ENCODE measurements at places on chromosomes 5 and 9.

- DNase-seq = no peak
These were observed 34.1 kb upstream of the TTC23L start for GRCh38 chr5:34804913-34805312.

DNA sequence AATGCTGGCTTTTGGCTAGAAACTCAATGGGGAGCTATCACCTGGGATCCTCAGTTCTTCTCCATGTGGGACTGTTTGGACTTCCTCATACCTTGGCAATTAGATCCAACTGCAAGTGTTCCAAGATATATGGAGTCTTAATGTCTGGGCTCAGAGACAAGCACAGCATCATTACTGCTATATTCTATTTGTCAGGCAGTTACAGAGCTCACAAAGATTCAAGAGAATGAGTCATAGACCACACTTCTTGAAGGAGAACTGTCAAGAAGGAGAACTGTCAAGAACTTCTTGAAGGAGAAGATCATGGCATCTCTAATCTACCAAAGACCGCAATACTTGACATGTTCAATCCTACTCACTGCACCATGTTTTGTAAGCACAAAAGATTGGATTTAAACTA is 106.8 kb upstream of the NREP start:
- DNase-seq = no peak

DNA sequence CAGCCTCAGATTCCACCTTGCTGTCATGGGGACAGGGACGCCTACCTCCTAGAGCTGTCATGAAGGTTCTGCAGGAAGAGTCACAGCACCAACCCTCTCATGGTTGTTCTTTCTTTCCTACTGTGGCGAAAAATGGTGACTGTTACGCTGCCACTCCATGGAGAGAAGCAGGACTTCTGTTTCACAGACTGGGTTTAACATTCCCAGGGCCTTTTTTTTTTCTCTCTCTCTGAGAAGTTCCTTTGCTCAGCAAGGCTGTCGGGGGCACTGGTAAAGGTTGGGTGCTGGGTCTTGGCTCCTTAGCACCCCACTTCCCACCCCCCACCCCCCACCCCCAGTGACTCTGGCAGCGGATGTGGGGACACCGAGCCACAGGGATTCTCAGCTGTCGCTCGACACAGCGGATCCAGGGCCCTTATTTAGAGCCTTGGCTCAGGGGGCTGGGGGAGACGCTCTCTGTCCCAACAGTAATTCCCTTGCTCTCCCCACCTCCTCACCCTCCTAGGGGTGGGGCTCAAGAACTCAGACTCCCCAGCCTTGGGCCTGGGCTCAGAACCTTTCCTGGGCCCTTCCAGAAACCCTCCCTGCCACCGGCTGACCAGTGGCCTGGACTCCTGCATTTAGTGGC is 34.4 kb downstream of the DUSP1 start:
- DNase-seq = no peak

DNA sequence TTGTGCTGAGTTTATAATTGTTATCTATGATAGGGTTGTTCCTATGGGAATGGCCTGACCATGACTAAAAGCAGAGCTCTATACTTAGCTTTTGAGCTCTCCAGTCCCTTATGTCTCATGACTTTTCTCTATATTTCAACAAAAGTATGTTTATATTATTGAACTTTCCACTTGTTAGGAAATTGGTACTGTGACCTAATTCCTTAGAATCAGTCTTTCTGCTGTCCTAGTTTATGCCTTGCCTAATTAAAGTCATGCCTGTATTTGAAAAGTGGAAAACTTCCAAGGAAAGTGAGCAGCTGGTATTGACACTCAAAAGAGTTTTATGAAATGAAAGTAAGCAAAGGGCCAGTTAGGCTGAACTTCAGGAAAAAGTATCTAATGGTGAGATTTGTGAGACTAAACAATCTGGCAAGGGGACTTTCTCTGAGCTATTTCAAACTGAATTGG is 68.6 kb downstream of the XRCC4 start:
- no peak for DNase-seq

DNA sequence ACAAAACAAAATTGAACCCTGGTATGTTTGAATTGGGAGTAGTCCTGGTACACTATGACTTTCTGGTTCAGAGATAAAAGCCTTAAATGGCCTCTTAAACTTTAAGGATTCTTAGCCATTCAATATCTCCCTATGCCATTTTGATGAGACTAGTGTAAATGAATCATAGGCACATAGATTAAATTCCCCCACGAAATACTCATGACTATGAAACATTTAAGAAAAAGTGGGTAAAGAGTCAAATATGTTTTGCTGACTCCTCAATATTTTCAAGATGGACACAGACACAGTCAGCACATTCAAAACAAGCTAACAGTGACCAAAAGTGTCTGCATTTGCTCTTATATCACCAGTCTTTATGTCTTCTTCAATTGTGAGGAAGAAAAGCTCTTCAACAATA is 278.3 kb downstream of the PDE4D start:
- DNase-seq = no peak

DNA sequence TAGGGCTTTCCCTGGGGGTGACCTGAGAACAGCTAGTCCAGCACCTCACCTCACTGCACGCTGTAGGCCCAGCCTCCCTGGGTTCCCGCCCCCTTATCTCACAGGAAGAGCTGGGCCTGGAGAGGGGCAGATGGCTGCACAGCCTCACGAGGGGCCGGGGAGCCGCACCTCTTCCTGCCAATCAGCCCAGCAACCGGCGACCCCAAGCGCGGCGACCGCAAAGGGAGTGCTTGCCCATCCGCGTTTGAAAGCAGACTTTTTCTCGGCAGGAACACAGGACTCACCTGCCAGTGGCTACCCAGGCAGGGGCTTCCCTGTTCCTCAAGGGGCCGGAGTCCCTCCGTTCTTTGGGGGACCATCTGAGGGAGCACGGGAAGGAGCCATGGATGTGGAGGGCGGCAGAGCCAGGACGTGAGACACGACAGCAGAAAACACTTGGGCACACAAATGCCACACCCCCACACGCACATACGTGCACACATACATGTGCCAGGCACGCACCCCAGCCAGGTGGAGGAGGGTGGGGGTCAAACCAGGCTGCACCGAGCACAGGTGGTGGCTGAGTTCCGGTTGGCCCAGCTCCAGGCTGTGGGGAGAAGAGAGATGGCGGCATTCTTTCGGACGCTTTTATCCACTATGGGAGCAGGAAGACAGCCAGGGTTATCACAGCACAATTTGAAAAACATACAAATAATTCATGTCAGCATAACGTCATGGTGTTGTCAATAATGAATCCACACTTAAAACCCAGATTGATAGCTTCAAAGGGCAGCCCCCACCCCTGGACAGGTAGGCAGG is 11.3 kb downstream of the TMEM250 start:
- DNase-seq = no peak

- DNase-seq = no peak
These were observed 188.5 kb downstream of the CACNA1B start for GRCh38 chr9:138066049-138066448.

DNA sequence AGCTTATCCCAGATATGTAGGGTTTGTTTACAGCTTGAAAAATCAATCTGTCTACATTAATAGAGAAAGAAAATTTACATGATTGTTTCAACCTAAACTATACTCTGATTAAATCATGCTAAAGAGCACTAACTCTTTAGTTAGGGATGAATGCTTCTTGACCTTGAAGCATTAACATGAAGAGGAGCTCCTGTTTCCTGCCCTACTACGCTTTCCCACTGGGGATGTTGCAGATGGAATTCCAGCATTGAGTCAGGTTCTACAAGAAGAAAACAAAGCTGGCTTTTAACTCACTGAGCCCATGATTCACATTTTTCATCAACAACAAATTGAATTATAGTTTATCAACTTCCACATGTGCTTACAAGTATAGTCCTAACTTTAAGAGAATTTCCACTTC is 471.3 kb downstream of the TMEM232 start:
- no peak for DNase-seq

DNA sequence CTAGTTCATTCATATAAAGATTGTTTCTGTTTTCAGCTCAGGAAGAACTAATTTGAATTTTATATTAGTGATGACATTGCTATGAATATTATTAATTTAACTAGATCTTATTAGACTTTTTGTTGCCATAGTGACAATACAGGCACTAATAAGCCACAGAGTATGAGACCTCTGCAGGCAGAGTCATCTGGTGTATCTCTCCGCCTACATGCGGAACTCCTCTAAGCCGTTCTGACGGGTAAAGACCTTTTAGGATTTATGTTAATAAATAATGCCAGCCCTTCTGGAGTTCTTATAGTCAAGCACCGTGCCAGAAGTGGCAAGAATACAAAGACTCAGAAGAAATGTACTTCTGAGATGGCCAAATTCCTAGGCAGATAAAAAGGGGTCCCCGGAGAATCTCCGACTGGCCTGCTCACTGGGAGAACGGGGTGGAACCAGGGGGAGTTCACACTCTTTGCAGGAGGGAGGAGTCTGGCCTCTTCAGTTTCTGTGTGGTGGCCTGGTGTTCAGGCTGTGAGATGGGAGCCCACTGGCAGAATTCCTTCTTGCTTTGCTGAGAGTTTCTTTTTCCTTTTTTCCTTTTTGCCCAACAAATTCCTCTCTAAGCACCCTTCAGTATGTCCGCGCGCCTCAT is 85.1 kb upstream of the IL12B start:
- no peak for DNase-seq

DNA sequence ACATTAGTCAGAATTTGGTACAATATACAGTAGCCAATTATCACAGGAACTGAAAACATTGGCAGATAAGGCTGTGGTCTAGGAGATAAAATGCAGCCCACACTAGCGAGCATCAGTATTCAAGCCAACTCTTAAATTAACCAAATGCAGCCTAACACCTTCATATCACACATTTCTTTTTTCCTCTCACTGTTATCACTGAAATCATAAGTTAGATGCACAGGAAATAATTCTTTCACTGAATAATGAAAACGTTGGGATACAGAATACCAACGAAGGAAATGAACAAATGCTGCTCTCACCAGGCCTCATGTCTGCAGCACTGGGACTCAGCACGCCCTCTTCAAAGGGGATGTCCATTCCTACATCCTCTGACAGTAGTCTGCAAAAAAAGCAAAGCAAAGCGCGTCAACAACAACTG is 109.1 kb upstream of the PCA3 start:
- DNase-seq = no peak

DNA sequence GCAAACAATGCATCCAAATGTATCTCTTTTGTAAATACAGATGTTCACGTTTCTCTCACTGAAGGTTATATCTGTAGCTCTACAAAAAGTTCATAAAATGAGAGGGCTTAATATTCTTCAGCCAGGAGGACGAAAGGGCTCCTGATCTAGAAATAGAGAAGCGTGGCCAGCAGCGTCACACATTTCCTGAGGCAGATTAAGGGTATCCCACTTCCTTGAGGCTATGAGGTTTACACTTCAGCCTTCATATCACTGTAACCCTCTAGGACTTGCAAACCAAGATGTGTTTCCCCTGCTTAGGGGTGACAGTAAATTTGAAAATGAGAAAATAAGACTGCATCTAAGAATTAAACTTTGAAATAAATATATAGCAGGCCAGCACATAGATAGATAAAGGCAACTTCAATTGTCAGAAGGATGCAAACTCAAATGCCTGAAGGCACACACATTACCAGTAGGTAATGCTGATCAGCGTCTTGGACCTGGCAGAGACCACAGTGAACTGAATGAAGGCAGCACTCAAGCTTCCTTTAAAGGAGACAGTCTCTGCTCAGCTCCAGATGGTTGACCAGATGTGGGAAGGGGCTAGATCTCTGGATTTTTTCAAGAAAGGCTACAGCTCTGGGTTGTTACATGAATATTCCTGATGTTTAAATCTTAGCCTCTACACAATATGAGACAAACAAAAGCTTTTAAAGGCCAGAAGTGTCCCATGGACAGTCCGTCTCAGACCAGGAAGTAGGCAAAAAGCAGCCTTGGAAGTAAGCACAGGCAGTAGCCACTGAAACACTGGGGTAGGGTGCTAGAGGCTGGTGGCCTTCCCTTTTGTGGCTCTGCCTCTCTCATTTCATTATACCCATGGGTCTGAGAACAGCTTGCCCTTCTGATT is 197.7 kb downstream of the MCTP1 start:
- no peak for DNase-seq

- DNase-seq = no peak
These were observed 670.9 kb upstream of the ST8SIA4 start for GRCh38 chr5:101574017-101574416.

- no peak for DNase-seq
These were observed 202.6 kb downstream of the PIK3R1 start for GRCh38 chr5:68418201-68418600.

DNA sequence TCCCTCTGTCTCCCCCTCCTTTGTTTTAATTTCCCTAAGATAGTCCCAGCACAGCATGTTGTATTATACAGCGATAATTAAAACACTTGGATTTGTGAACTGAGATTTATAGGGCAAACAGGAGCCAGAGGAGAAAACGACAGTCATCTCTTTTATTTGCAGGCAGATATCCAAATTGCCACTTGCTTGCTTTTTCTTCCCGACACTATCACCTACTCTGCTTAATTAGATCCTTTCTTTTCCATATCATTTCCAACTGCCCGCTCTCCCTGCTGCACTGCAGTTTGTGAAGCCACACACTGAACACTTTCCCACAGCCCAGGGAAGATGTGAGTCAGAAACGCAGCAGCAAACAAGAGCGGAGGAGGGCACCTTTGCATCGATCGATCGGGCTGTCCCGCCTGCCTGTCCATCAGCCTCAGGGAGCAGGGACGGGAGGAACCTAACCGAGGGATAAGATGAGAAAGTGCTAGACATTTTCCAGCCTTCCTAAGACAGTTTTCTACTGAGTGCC is 35.8 kb upstream of the SPRY4 start:
- DNase-seq = peak; percentile 25

- no peak for DNase-seq
These were observed 46.7 kb upstream of the CER1 start for GRCh38 chr9:14769230-14769571.

DNA sequence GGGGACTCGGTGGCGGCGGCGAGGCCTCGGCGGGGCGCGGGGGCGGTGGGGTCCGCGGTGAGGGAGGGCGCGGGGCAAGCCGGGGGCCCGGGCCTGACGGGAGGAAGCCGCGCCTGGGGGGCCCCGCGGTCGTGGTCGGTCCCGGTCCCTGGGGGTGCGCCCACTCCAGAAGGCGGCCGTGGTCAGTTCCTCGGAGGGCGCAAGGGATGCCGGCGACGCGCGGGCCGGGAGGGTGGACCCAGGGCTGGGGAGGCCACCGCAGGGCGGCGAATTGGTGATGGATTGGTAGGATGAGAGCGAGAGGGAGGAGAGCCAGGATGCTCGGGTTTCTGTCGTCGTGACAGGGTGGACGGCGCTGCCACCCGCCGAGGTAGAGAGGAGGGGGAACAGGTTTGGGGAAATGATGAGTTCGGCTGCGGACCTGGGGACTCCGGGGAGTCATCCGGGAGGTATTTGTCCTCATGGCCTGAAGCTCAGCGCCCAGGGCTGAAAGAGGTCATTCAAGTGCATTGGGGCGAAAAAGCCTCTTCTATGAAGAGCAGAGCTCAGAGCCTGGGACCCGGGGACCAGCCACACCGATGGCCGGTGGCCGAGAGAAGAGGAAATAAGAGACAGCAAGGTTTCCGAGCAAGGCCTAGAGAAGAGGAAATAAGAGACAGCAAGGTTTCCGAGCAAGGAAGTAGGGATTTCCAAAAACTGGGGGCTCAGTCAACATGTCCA is 557 bp downstream of the GNG10 start:
- no peak for DNase-seq

GRCh38 chr9:130150779-130151382 is 21.3 kb upstream of the NCS1 start:
- no peak for DNase-seq

- no peak for DNase-seq
These were observed 138.8 kb downstream of the ROR2 start for GRCh38 chr9:91811024-91811909.

- DNase-seq = no peak
These were observed 127.5 kb upstream of the CCNG1 start for GRCh38 chr5:163309914-163310313.

Measured in HFF-Myc (cell line).